Activated CD4-positive, alpha-beta T cell treated with anti-CD3 and anti-CD28 coated beads for 24 hours (primary cell): ENCODE measurements at places on chromosomes 6 and 20.

DNA sequence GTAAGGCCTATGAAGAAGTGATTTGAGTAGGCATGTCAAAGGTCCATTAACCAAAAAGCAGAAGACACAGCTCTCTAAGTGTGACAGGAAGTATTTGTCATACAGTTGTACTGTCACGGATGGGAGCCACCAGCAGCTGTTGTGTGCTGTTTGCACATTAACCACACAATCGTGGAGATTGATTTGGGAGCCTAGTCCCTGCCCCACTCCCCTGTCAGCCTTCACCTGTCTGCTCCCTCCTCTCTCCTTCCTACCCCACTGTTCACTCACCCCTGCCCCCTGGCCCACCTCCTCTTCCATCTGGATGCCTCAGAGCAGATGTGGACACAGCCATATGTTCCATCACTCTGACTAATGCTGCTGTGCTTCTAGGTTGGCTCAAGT is 124.7 kb upstream of the SPACA1 start:
- DNase-seq, result no peak

DNA sequence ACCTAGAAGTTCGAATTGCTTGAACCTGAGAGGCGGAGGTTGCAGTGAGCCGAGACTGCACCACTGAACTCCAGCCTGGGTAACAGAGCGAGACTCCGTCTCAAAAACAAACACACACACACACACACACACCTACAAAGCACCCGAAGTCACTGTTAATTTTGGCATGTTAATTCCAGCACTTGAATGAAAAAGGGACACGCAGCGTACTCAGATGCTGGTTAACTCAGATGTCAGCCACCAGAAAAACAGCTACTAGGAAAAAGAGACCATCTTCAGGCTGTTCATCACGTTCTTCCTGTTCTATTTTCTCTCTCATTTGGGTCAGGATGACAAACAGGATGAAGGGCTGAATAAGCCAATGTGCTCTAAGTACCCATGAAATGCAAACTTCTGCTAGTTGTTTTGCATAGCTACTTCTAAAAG is 46.9 kb downstream of the BLOC1S5 start:
- no peak for DNase-seq

- no peak for DNase-seq
These were observed 260.3 kb downstream of the ALDH8A1 start for GRCh38 chr6:134689641-134690040.

DNA sequence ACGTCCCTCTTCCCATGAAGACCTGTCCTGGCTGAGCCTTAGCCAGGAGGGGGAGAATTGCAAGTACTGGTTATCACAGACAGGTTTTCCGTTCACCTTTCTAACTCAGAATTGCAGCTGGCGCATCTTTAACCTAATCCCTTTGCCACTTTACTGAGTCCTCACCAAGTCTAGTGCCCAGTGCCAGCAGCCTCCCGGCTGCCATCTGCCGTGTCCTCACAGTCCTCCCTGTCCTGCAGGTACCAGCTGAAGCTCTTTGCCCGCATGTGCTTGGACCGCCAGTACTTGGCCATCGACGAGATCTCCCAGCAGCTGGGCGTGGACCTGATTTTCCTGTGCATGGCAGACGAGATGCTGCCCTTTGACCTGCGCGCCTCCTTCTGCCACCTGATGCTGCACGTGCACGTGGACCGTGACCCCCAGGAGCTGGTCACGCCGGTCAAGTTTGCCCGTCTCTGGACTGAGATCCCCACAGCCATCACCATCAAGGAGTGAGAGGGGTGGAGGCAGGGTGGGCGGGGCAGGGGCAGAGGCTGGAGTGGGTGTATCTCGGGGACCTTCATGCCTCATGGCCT is 41.3 kb downstream of the UQCC2 start:
- DNase-seq, result no peak

DNA sequence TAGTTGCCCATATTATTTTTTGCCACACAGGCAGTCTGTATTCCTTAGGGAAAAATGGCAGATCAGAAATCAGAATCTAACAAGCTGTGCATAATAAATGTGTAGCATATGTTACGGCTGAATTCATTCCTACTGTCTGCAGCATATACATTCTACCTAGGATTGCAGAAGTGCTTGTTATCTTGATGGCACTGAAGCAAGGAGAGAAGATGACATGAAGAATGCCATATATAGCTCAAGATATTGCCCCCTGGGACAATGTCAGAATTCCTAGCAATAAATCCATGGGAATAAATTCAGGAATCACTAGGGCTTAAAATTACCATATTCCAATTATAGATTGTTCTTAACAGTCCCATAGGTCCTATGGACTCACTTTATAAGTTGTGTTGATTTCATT is 293.0 kb upstream of the CNR1 start:
- DNase-seq, result no peak

DNA sequence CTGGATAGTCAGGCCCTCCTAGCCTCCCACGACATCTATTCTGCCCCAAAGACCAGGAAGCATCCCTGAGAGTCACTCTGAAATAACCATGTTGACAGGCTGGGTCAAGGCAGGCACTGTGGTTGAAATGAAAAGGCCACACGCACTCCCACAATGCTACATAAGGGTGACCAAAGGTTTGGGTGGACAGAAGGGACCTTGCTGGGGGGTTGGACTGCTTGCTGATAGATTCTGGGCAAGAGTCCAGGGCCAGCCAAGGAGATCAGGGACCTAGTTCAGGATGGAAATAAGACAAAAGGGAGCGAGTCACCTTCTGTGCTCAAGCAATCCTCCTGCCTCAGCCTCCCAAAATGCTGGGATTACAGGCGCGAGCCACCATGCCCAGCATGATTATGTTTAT is 32.5 kb upstream of the DSN1 start:
- no peak for DNase-seq

DNA sequence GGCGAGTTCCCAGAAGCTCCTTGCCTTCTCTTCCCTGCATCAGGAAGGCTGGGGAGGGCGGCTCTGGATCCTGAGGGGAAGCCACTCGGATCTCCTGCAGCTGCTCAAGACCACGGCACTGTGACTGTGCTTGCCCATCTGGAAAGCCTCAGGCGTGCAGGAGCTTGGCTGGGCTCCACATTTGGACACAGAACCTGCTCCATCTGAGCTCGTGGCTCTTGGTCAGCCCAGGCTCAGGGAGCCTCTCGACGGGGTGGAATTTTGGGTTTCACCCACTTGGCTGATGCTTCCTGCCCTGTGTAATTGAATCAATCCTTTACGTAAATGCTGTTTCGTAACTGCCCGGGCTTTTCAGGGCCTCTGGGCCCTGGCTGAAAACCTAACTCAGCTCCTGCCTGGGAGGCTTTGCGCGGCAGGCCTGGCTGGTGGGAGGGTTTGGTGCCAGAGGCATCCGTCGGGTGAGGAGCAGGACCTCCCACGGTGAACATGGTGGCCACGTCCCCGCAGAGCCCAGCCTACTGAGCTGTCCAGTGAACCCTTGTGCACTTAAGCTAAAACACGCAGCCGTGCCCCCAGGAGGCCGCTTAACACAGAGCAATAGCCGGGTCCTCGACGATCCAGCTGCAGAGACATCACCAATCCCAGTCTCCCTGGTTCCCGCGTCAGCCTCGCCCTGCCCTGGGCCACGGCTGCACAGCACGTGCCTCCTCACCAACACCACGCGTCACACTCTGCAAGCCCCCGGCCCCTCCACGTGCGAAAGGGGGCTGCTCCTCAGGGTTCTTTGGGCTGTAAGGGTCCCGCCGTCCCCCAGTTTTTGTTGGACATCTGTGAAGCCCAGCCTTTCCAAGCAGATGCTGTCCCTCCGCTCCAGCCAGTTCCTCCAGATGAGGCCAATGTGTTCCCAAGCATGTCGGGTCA is 241.0 kb downstream of the DLL1 start:
- DNase-seq, result no peak

GRCh38 chr6:44041461-44042260 is 85.6 kb downstream of the MRPL14 start:
- no peak for DNase-seq

DNA sequence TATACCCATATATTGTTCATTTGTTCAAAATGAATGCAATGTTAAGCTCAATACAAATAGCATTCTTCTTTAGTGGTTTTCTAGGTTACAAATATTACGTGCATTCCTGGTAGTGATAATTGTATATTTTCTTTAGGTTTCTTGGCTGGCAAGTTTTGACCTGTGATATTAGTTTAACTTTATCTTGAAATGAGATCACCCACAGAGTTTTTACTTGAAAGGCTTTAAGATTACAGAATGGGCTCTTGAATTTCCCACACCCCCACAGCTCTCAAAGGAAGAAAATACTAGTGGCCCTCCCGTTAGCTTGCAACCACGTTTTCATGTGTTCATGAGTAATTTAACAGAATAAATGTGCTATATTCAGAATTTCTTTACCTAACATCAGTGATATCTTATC is 1315.5 kb upstream of the GJE1 start:
- no peak for DNase-seq

DNA sequence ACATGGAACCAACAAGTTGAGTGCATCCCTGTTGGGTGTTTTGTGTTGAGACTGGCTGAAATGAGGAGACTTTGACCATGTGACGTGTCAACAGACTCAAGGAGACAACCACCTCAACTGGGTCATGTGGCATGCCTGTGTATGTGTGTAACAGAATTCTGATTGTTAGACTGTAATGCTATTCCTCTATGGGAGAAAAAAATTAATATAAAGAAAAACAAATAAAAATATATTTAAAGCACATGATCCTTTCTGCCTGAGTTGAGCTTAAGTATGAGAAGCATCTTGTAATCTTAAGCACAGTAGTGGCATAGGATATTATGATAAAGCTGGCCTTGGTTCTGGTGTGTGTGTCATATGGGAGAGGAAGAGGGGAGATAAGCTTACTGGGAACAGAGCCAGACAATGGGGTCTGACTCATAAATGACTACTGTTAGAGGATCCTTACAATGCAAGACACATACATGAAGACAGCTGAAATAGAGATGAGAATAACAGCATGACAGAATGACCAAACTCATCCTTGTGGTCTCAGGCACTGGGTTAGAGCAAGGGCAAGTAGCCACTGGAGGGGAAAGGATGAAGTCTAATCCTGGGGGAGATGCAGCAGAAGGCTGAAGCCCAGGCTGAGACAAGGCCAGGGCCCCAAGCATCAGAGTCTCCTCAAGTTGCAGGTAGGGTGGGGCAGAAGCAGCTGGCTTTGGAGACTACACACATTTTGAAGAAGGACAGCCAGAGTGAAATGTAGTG is 9.2 kb downstream of the TP53INP2 start:
- DNase-seq, result no peak

- no peak for DNase-seq
These were observed 56.4 kb upstream of the TNFAIP3 start for GRCh38 chr6:137810554-137811120.

DNA sequence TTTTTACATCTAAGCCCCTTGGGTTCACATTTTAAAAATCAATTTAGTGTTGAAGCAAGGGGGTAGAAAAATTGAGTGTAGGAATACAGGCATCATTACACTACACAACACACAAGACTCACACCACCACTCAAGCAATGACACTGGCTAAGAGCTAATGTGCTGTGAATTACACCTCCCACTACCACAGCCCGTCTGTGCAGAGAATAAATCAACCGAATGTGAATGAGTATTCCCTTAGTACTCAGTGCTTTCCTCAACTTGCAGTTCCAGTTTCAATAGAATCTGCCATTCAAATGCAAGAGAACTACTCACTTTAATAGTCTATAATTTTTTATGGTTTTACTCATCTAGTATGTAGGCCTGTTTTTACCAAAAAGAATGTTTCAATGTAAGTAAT is 114.4 kb downstream of the PDSS2 start:
- no peak for DNase-seq

- no peak for DNase-seq
These were observed 29.1 kb downstream of the OPN5 start for GRCh38 chr6:47810885-47811284.

GRCh38 chr6:37221585-37222124 is 35.9 kb upstream of the TBC1D22B start:
- no peak for DNase-seq

DNA sequence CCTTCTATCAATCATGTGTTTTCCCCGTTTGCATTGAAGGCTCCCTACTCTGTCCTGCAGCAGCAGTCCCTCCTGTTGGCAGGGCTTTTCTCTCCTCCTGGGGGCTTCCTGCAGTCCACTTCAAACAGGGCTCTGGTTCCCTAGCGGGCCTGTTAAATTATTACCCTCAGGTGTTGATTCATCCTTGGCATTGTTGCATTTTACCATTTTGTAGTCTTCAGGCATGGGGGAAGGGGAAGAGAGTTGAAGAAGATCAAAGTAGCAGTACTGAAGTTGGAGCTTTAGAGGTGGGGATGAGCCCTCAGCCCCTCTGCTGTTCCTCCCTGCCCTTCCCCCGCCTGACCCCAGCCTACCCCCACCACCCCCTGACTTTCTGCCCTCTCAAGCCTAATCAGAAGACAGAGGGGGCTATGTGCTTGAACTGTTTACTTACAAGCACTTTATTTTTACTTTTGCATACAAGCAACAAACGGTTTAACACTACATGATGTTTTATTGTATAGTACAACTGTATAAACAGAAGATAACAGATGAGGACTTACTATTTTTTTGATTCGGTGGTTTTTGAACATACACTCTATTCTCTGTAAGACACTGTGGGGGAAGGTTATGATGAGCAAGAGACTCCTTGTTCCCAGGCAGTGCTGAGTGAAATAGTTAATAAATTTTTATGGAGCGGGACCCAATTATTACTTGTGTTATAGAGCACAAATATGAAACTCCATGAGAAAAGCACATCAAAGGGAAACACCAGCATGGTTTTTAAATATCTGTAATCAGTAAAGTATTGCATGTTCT is 169.7 kb downstream of the EYA4 start:
- no peak for DNase-seq

DNA sequence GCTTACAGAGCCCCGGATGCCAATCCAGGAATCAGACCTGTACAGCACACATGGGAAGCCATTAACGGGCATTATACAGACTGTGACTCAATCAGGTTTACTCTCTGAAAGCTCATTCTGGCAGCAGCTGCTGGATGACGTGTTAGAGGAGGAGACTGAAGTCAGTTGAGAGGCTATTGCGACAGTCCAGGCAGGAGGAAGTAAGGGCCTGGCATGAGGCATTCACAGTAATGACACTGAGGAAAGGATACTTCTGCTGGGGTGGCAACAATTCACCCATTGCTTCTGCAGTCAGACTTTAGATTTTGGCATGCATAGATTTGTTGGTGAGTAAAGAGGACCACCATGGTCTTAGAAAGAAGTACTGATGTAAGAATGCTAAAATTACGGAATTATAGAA is 151.0 kb upstream of the HEY2 start:
- no peak for DNase-seq

DNA sequence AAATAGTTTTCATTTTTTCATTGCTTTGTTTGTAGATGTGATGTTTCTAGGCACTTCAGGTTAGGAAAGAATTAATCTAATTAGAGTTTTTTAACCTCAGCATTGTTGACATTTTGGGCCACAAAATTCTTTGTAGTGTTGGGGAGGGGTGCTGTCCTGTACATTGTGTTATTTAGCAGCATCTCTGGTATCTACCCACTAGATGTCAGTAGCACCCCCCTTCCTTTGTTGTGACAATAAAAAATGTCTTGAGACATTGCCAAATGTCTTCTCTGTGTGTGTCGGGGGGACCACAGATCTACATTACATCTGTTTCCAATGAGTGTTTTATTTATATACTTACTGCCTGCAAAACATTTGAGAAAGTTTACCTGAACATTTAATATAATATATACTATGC is 45.6 kb downstream of the EYA4 start:
- DNase-seq, result no peak
